ENCODE measurements at places on chromosomes 3 and 15.

DNA sequence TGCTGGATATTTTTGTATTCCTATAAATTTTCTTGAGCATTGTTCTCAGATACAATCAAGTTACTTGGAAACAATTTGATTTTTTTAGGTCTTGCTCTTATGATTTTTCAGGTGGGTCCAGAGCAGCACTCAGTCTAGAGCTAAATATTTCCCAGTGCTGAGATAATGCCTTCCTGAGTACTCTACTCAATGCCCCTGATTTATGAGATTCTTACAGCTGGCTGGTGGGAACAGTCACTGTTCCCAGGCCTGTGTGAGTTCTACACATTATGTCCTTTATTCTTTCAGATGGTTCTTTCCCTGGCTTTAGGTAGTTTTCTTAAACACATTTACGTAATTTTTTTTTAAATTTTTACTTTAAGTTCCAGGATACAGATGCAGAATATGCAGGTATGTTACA is 51.0 kb upstream of the EIF5A2 start:
- no peak for DNase-seq

DNA sequence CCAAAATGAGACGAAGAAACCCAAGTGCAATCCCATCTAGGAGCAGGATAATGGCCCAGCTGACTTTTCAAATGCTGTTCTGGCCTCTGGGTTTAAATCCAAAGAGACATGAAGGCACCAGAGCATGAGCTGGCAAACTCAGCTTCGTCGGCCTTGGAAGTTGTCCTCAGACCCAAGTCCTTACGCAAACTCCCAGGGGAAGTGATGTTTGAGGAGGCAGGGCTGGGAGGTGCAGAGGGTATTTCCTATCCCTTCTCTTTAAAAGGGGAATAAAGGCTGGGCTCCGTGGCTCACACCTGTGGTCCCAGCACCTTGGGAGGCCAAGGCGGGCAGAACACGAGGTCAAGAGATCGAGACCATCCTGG is 68.9 kb upstream of the HERC1 start:
- DNase-seq, result no peak

GRCh38 chr3:6354653-6355052 is 506.3 kb upstream of the GRM7 start:
- no peak for DNase-seq

GRCh38 chr3:73599605-73600004 is 25.1 kb downstream of the PDZRN3 start:
- no peak for DNase-seq

- no peak for DNase-seq
Measured at GRCh38 chr3:124492824-124493223, 237.4 kb upstream of the UMPS start.

- no peak for DNase-seq
Measured at GRCh38 chr15:32671339-32672325, 30.1 kb downstream of the SCG5 start.

DNA sequence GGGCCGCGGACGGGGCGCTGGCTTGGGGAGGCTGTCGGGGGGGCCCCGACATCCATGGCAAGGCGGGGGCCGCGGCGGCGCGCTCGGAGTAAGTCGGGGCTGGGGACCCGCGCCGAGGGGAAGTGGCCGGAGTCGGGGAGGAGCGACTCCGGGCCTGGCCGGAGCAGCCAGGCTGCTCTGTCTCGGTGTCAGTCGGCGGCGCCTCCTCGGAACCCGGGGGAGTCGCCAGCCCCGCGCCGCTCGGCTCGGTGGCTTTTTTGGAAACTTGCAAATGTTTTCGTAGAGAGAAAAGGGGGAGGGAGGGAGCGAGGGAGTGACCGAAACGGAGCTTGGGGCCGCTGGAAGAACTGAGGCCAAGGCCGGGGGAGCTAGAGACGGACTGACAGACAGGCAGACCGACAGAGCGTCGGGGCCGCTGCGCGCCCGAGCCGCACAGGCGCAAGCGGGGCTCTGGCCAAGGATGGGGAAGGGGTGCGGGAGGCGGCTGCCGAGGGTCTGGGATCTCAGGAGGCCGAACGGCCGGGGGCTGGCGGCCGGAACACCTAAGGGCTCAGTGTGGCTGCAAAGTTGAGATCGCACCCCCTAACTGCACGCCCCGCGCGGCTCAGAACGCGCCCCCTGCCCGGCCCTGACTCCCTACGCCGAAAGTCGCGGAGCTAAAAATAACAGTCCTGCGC is 5.0 kb downstream of the PTH1R start:
- DNase-seq, result no peak

GRCh38 chr3:186857743-186858142 is 15.2 kb downstream of the ADIPOQ start:
- no peak for DNase-seq

DNA sequence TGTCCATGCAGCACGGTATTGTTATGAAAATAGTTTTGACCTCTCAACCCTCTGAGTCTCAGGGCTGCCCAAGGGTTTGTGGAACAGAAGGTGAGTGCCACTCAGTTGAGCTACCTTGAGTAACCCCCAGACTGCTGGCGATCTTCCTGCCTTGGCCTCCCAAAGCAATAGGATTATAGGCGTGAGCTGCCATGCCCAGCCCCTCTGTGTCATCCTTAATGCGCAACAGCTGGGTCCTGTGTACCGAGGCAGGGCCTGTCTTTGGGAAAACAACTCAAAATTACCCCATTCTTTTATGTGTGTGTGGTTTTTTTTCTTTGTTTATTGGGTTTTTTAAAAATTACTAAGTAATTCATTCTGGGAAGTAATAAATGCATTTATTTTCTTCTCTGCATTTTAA is 78.3 kb upstream of the TPM1 start:
- DNase-seq, result no peak

- DNase-seq, result no peak
Measured at GRCh38 chr15:50017522-50017921, 101.5 kb downstream of the ATP8B4 start.

GRCh38 chr3:59607656-59608055 is 557.8 kb upstream of the CFAP20DC start:
- no peak for DNase-seq

GRCh38 chr15:47300596-47300995 is 416.7 kb upstream of the SEMA6D start:
- DNase-seq, result no peak

GRCh38 chr3:189458528-189458927 is 172.7 kb upstream of the TP63 start:
- no peak for DNase-seq

DNA sequence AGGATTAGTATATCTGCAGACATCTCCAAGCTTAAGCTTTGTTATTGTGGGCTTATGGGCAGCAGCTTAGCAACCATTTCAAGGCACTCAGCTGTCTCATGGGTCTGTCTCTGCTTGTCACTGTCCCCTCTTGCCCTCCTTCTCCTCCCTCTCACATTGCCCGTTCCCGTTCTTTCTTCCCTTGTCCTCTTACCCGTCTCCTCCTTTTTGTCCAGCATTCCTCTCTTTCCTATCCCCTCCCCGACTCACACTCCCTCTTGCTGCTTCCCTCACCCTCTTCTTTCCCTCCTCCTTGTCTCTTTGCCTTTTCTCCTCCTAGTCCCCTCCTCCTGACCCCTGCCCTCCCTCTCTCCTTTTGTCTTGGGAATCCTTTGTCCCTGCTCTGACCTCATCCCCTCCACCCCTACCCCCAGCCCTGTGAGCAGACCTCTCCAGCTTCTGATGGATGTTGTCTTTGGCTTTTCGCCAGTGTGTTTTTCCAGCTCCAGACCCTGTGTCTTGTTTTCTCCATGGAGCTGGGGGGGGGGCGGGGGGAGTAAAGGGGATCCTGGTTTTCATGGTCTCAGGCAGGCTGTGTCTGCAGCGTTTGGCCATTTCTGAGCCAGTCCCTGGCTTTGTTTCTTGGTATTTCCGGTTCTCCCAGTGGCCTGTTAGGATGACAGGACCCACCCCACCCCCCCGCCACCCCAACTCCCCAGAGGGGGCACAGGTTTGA is 47.9 kb upstream of the TRAK1 start:
- DNase-seq, result no peak

GRCh38 chr3:95302044-95302443 is 1239.2 kb downstream of the NSUN3 start:
- DNase-seq, result no peak

- DNase-seq, result no peak
Measured at GRCh38 chr3:114319453-114319852, 25.6 kb downstream of the TIGIT start.

GRCh38 chr15:81304226-81304625 is 19.7 kb downstream of the STARD5 start:
- no peak for DNase-seq

- DNase-seq, result no peak
Measured at GRCh38 chr3:12663401-12663935, 449 bp downstream of the RAF1 start.

DNA sequence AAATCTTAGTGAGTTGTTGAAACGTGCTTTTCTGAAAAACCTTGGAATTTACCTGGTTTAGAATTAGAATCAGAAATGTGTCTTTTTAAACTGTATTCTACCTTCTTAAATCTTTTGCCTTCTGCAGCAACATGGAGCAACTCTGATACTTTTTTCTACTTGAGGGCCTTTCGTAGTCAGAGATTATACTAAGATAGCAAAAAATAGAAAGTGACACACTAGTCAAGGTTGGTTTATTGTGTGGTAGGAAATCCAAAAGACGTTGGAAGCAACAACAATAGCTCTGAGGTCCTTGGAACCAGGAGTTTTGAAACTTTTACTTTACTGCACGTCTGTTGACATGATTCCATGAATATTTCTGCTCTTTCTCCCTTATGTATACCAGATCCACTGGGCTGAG is 294.9 kb downstream of the LPP start:
- DNase-seq, result no peak

GRCh38 chr15:58551764-58552504 is 120.1 kb downstream of the LIPC start:
- no peak for DNase-seq

GRCh38 chr3:88610820-88611219 is 461.1 kb downstream of the C3orf38 start:
- DNase-seq, result no peak

DNA sequence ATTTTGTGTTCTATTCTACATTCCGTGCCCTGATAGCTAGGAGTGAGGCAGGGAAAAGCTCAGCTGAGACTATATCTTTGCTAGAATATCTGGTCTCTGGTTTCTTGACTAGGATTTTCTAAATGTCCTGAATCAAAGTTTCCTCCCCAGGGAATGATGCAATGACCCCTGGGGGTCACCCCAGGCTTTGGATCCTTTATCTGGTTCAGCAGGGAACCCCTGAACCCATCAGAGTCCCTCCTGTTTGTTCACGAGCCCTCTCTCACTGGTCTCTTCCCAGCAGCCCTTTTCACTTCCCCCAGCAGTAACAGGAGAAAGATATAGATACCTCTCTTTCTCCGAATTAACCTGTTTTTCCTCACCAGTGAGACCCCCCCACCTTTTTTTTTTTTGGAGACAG is 14.3 kb downstream of the TM2D3 start:
- DNase-seq, result no peak

DNA sequence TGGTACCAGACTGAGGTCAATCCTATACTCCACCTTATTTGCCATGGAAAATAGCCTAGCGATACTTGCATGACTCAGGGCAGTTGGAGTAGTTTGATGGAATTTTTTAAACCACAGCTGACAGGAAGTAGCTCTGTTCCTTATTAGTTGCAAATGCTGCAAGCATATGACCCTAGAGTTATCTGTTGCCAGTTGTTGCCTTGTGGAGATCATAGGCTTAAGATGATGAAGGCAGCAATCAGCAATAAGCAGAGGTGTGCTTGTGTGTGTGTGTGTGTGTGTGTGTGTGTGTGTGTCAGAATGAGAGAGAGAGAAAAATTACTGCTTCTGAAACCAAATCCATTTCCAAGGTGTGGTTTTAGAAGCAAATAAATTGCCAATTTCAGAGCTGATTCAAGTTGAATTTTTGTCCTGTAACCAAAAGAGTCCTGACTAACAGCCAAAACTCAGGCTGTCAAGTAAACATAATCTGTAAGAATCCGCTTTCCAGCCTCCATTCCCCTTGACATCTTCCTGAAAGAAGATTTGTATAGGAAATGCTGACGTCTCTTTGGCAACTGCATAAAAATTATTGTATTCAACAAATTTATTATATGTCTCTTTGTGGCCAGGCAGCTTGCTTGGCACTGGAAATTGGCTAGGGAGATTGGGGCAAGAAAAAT is 141.2 kb downstream of the SERPINI1 start:
- DNase-seq, result no peak

DNA sequence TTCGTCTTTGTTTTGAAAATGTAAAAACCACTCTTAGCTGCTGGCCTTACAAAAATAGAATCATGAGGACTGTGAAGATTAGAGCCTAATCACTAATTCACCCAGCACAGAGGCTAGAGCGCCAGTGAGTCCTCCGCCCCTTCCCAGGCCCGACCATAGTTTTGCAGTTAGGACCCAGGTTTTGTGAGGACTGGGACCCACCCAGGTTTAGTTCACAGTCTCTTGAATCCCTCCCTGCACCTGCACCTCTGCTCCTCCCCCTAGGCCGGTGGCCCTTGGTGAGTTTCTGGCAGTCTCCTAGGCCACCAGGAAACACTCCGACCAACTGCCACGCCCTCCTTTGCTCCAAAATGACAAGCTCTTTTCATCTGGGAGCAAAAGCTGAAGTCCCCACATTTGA is 136.0 kb upstream of the CCDC54 start:
- DNase-seq, result no peak

- no peak for DNase-seq
Measured at GRCh38 chr3:42025370-42026138, 63.7 kb upstream of the ULK4 start.

GRCh38 chr3:58341376-58341775 is 8.7 kb downstream of the PXK start:
- DNase-seq, result no peak

DNA sequence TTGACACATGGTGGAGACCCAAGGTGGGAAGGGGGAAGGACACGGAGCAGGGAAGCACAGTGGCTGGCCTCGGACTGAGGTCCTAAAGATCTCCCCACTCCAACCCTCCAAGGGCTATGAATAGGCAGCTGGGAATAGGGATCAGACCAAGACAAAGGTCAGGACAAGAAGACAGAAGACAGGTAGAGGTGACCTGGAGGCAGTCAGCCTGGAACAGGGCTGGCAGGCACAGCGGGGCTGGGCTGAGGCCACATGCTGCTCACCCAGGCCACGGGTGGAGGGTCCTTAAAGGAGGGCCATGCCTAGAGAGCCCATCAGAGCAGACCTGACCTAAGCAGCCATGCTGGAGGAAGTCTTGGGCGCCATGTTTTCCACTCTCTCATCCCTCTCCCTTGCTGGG is 2.7 kb upstream of the PLA2G4D start:
- no peak for DNase-seq

DNA sequence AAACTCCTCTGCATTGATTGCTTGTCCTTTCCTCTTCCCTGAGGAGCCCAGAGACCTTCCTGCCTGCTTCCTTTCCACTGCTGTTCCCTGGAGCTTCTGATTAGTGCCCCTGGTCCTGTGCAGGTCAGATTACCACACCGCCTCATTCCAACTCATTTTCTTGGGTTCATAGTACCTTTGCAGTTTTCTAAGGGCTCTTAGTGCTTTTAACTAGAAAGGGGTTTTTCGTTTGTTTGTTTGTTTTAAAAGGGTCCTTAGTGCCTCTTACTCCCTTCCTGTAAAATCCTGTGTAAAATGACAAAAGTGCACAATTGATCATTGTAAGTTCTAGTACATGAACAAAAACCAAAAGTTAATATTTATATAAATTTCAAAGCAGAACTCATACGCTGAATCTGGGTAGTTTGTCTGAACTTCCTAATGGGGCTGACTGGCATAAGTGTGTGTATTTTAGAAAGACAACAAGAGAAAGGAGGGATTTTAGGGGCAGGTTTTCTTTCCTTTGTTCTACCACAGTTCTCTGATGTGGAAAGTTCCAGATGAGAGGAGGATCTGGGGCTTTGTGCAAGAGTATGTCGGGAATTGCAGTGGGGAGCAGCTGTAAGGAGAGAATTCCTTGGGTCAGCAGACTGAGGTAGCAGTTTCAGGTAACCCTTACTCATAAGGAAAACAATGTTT is 30.6 kb downstream of the SNRK start:
- no peak for DNase-seq

All from stimulated activated CD8-positive, alpha-beta memory T cell treated with anti-CD3 and anti-CD28 coated beads, Interleukin-15, amount 100 ng/mL, for 1 hour (primary cell).